ENCODE measurements at places on chromosomes 7 and 10.

- peak; percentile 38 for DNase-seq
Observed at GRCh38 chr7:85829817-85830432, 643.1 kb upstream of the SEMA3D start.

GRCh38 chr7:94509264-94509886, at the start of gene CASD1:
CASD1 (plus strand) TSS chr7:94509809; CDS start chr7:94510085, 276 bp downstream.
- peak; percentile 46 for DNase-seq

- DNase-seq, result peak; percentile 70
Observed at GRCh38 chr10:102452672-102453340, 1.5 kb upstream of the C10orf95 start.

DNA sequence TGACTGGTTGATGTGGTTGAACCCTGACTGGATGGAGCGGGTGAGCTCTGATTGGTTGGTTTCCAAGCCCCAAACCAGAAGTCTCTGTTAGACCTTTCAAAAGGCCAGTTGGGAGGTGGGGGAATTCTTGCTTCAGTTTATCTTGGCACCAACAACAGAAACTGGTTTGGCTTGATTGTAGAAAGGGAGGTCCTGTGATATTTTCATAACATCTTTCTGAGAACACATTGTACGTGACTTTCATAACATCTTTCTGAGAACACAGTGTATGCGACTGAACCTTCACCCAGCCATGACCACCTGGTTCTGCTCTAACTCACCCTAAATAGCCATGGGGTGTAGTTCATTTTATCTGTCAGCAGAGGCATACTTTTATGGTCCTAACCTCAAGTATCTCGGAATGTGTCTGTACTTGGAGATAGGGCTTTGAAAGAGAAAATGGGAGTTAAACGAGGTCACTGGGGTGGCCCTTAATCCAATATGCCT, 88.3 kb downstream of the GALNT17 start:
- no peak for DNase-seq

DNA sequence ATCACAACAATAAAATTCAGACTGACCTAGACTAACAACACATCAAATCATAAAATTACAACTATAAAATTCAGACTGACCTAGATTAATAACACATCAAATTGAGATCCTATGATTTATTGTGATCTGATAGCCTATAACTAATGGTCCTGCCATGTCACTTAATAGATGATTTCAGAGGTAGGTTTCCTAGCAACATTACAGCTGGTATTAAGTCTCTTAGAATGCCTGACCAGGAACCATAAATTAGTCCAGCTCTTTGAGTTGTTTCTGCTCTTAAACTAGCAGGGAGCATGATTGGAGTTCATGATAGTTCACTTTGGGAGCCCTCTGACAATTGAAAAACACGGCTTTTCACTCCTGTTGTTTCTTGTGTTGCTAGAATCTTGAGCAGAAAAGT, 318.9 kb downstream of the BMPER start:
- DNase-seq, result no peak

DNA sequence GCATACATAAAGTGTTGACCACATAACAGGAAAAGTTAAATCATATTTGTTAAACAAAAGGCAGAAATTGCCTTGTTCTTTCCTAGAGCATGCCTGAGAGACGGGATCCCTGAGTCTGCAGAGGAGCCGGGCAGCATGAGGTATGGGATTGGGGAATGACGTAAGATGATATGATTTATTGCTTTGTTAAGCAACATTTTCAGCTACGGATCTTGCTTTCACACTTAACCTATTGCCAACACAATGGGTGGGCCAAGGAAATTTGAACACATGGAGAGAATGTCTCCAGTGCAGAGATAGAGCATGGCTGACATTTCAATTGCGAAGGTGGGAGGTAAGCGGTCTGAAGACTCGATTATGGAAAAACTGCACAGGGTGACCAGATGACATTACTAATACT, 76.7 kb downstream of the EMX2 start:
- DNase-seq, result peak; percentile 69

- DNase-seq, result no peak
Observed at GRCh38 chr7:41268878-41269277, 434.0 kb downstream of the INHBA start.
